ENCODE measurements at places on chromosomes 3 and 15.

DNA sequence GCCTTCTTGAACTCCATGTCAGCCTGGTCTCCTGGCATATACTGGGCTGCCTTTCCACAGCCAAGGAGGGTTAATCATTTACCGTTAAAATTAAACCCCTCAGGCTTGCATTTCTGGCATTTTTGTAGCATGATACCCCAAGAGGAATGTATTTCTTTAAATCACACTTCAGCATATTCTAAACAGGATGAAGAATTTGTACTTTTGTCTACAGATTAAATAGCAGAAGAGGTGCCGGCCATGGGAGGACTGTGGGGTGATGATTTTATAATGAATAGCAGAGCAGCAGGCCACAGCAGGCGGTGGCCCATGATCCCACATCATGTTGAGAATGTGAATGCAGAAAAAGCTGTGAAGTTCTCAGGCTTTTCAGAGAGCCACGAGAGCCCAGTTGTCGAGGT is 90.2 kb downstream of the ARNT2 start:
- peak; percentile 59 for DNase-seq

DNA sequence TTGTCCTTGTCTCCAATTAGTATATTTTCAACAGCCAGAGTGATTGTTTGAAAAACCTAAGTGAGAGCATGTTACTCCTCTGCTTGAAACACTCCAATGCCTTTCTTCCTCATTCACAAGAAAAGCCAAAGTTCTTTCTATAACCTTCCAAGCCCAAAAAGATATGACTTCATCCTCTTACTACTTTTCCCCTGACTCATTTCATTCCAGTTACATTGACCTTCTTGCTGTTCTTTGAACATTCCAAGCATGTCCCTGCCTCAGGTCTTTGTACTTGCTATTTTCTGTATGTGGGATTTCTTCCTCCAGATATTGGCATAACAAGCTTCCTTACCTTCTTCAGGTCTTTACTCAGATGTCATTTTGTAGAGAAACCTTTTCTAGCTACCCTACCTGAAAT is 28.3 kb downstream of the EHHADH start:
- DNase-seq = peak; percentile 13

DNA sequence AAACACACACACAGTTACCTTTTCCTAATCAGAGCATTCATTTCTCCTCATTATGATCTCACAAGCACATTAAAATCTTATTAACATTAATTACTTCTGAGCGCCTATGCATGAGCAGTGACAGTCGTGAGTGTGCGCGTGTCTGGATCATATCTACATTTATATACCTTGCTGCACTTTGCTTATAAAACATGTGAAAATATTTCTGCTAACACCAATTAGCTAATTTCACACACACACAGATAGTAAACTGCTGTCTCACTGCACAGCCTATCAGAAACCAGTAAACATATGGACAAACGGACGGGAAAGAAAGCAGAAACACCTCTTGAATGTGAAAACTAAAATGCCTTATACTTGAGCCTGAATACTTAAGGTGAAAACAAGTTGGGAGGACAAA is 64.8 kb downstream of the ZBTB20 start:
- DNase-seq = no peak

- DNase-seq = no peak
Measured at GRCh38 chr15:58678683-58679082, 70.8 kb downstream of the ADAM10 start.

- no peak for DNase-seq
Measured at GRCh38 chr3:46953234-46954010, 23.1 kb downstream of the CCDC12 start.

- no peak for DNase-seq
Measured at GRCh38 chr3:169661361-169662131, 2.0 kb downstream of the MECOM start.

GRCh38 chr3:13234666-13235065 is 161.4 kb upstream of the IQSEC1 start:
- DNase-seq = no peak

DNA sequence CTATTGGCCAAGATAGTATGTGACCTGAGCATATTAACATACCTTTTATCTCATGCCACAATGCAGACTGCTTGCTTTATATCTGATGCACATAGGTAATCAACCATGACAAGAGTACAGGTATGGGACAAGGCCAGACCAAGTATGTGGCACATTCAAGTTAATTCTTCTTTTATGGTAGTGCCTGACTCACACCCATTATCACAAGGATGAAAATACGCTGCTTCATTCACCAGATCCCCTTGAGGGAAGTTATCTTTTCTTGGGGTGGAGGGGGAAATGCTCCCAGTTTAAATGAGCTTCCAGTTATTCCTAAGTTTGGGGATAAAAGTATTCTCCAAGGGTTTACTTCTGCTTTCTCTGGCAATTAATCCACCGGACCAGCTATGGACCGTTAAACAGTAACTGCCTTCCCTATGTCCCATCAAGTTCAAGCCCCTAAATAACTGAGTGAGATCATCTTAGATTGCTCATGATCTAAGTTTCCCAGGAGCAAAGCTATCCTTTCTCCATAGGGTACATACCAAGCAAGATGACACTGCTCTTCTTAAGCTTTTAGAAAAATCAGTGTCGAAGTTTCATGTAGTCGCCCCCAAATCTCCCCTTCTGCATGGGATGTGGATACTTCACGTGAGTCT is 1.9 kb downstream of the COL8A1 start:
- DNase-seq = peak; percentile 30

- DNase-seq = no peak
Measured at GRCh38 chr3:143506190-143506589, 342.1 kb downstream of the SLC9A9 start.

GRCh38 chr15:47750030-47750739 is 32.9 kb downstream of the SEMA6D start:
- peak; percentile 66 for DNase-seq

DNA sequence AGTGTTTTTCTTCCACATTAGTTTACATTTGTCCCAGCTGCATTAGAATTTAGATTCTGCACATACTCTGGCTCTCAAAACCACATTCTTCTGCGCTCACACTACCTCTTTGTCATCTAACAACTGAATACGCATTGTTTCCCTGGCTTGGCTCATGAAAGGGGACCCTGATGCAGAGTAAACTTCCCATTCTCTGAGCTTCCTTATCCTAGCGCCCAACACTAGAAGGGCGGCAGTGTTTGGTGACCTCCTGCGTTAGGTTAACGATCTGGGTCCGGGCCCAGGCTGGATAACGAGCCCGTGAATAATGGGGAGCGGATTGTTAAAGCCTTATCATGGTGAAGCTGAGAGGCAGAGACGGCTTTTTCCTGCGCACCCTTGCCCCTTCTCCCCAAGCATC is 63.9 kb downstream of the ETV5 start:
- no peak for DNase-seq

- peak; percentile 64 for DNase-seq
Measured at GRCh38 chr3:108406661-108407206, 103.7 kb downstream of the MYH15 start.

DNA sequence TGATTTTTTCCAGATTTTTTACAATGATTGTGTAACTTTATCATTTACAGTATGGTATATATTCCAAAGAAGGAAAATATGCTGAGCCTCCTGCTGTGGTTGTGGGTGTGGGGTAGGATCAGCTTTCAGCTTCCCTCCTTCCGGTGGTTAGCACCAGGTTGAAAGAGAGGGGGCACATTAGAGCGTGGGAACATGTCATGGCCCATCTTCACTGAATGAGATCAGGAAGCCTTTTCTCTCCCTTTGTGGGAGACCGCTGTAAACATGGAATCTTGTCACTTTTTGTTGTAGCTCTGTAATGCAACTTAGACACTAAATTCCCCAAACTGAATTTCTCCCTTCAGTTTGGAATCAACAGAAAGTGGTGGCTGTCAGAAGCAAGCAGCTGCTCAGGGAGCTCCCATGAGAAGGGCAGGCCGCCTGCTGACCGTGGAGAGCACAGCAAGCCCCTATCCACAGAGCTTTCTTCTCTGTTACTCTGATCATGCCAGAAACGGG is 86.7 kb upstream of the LIMD1 start:
- DNase-seq = peak; percentile 93

DNA sequence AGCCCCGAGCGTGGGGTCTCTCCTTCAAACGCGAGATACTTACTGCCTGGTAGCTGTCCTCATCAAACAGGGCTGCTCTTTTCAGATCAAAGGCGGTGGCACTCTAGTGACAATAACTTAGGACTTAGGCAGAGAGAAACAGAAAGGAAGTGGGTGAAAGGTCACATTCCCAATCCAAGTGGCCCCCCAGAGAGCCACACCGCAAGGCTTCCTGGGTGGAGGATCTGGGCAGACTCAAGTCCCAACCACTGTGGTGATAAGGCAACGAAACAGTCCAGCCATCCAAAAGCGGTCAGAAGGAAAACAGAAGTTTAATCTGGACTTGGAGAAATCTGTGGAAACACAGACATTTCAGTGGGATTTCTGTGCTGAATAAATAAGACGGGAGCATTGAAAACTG is 227.2 kb downstream of the ADAMTS17 start:
- peak; percentile 76 for DNase-seq

GRCh38 chr15:79981831-79982455 is 10.9 kb upstream of the BCL2A1 start:
- DNase-seq = no peak

DNA sequence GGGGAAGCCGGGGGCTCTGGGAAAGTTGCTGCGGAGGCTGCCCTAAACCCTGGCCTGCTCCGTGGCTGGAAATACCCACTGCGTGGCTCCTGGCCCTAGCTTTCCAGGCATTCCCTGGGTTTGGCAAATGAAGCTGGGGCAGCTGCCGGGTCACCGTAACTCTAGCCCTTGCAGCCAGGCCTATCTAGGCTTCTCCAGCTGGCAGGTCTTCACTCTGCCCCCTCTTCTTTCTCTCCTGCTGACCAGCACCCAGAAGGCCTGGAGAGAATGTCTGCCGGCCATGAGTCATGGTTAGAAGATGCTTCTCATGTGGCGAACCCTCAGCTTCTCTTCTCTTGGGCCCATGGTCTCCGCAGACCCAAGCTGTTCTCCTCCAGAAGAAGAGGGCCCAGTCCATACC is 5.6 kb upstream of the DLL4 start:
- no peak for DNase-seq

DNA sequence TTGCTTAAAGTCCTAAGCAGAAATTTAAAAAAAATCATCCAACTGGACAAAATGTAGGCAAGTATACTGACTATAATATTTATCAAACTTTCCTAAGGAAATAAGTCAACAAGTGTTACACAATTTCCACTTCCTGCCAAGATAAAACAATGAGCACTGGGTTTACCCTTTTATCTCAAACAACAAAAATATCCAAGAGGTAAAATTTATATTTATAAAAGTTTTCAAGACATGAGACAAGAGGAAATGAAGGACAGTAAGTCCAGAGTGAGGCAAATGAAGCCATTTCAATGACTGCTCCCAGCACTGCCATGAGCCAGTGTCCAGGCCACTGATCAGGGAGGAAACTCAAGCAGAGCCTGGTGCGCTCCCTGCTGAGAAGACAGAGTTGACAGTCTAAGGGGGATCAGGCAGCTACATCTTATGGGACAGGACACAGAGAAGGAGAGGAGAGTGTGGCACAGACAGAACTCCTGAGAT is 439.4 kb downstream of the RAP2B start:
- peak; percentile 5 for DNase-seq

DNA sequence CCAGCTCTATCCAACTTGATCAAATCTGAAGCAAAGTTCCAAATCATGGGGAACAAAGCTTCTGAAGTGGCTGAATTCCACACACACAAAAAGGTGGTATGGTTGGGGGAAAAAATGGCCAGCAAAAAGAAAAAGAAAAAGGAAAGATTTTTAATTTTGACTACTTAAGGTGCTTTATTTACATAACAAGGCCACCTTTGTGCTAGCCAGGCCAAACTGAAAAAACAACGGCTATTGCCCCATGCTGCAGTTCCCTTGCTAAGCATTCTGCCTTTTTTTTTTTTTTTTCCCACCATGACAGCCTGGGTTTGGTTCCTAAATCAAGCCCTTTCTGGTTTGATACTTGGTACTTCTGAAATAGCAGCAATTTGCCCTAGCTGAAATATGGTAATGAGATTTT is 66.5 kb upstream of the DAZL start:
- no peak for DNase-seq

DNA sequence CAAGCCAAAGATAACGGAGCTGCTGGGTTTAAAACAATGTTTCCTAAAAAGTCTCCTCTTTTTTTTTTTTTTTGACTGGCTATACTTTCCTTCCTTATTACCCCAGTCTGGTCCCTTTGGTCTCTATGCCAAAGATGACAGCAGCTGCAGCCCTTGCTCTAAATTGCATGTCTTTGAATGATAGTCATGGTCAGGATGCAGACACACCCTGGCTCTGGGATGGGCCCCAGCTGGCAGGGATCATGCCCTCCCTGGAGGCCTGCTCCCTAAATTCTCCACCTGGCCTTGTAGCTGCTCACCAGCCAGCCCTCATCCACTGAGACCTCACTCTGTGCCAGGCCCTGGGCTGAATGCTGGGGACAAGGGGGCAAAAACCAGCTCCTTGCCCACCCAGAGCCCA is 95.8 kb downstream of the MESD start:
- DNase-seq = no peak

- peak; percentile 61 for DNase-seq
Measured at GRCh38 chr3:14235912-14236295, 57.3 kb downstream of the LSM3 start.

DNA sequence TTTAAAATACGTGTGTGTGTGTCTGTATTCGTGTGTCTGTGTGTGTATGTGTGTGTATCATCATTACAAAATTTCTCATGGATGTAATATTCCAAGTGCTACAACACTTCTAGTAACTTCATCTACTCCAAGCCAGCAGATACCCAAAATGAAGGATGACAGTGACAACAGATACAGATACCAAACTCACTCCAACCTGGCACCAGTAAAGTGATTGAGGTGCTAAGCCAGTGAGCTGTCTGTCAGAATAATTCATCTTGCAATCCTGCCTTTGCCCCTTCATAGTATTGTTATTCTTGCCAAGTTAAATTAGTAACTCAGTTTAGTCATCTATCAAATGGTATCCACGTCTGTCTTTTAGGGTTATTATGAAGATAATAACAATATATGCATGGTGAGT is 58.1 kb downstream of the PLOD2 start:
- no peak for DNase-seq

DNA sequence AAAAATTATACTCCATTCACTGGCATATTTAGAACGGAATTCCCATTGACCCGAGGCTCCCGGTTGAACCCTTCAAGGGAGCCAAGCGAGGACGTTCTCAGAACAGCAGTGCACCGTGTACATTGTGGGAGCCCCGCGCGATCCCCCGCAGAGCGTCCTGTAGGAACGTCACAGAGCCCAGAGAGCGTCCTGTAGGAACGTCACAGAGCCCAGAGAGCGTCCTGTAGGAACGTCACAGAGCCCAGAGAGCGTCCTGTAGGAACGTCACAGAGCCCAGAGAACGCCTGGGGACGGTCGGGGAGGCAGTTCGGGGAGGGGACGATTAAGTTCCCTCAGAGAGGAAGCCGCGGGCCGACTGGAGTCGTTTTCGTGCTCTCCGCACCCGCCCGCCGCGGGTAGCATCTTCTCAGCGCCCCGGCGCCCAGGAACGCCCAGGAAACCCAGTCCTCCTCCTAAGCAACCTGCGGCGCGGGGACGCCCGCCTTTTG is 506 bp upstream of the ATP1B3 start:
- DNase-seq = peak; percentile 75

- no peak for DNase-seq
Measured at GRCh38 chr15:38509152-38509551, 55.2 kb downstream of the FAM98B start.

Data from fibroblast of villous mesenchyme (primary cell).